ENCODE measurements at places on chromosomes 7 and 10. TPM values are rescaled to one million over a fixed set of nuclear protein-coding genes. Genes with fewer than 3 reads are reported as not detected.

GRCh38 chr7:41033500-41033899 is 669.4 kb downstream of the INHBA start:
- no peaks in the 10 kb centered on the region for H3K36me3 ChIP-seq
- no peaks in the 10 kb centered on the region for H3K4me1 ChIP-seq
- DNase-seq, result no peak
- H3K4me3 ChIP-seq, result no peak overlapping the region
- H3K27ac ChIP-seq, result no peak overlapping the region

GRCh38 chr7:129452589-129453231 is 18.5 kb downstream of the STRIP2 start:
- no peaks in the 10 kb centered on the region for H3K27me3 ChIP-seq
- H3K27ac ChIP-seq, result no peak overlapping the region
- H3K4me1 ChIP-seq, result no peaks in the 10 kb centered on the region
- no peak overlapping the region for H3K4me3 ChIP-seq

DNA sequence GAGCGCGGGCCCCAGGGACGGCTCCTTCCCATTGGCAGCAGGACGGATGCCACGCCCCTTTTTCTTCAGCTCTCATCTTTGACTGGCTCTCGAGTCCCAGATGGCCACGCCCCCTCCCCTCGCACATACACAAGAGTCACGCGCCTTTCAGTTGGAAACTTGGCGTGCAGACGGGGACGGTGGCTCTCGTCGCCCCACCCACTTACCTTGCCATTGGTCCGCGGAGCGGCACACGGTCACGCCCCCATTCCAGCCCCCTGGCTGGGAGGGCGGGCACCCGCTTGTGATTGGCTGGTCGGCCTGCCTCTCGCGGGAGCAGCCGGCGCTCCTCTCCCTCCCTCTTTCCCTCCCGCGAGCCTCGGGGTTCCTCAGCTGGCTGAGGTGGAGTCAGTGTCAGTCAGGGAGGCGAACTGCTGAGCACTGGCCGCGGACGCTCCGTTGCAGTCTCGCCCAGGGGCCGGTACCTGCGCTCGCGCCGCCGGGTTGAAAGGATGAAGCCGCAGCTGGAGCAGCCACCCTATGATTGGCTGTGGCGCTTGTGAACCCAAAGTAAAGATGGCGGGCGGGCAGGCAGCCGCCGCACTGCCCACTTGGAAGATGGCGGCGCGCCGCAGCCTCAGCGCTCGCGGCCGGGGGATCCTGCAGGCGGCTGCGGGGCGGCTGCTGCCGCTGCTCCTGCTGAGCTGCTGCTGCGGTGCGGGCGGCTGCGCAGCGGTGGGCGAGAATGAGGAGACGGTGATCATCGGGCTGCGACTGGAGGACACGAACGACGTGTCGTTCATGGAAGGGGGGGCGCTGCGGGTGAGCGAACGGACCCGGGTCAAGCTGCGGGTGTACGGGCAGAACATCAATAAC is at the start of gene CNNM2:
Gene CNNM2 (plus strand): TSS at position 333 of the 855 bp plus-strand sequence. CDS start 187 bp downstream, at position 520.
- H3K4me3 ChIP-seq, result peak within 1 kb of the TSS; percentile 93
- H3K27ac ChIP-seq, result peak within 1 kb of the TSS; percentile 91
- H3K27me3 ChIP-seq, result no peaks in the 10 kb centered on the region
- DNase-seq, result peak; percentile 100

DNA sequence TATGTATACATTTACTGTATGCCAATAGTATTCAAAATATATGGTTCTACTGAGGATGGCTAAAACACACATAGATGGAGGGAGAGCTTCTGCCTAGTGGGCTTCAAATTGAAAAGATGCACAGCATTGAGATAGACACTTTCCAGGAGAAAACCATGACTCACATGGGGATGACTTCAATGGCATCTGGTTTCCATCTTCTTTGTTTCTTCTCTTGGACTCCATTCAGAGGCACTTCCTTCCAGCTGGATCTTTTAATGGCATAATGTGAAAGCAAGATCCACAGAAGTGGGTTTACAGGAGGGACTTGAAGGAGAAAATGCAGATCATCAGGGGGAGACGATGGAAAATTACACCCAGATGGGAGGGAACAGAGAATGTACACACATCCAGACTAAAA is 84.9 kb downstream of the ZNF365 start:
- no peaks in the 10 kb centered on the region for H3K4me1 ChIP-seq
- no peaks in the 10 kb centered on the region for H3K27me3 ChIP-seq
- DNase-seq, result no peak

Gene HGF
- 5.0 TPM for total RNA-seq

Gene NPSR1
- total RNA-seq, result 0.25 TPM

Gene STOX1
- total RNA-seq, result 4.6 TPM

All from testis (tissue), 5 donors.